ENCODE measurements at places on chromosomes 11 and 22. TPM values are rescaled to one million over a fixed set of nuclear protein-coding genes. Genes with fewer than 3 reads are reported as not detected.

RFPL3 gene
- total RNA-seq: not detected

MN1 gene
- total RNA-seq: 4.0 TPM

UBQLNL gene
- total RNA-seq: 0.13 TPM

DSCAML1 gene
- not detected for total RNA-seq

Measured in epithelial cell of alveolus of lung (primary cell).